ENCODE measurements at places on chromosomes 7 and 10.
A peak's percentile ranks its signal among the peaks of the same experiment; 100 is the strongest.

DNA sequence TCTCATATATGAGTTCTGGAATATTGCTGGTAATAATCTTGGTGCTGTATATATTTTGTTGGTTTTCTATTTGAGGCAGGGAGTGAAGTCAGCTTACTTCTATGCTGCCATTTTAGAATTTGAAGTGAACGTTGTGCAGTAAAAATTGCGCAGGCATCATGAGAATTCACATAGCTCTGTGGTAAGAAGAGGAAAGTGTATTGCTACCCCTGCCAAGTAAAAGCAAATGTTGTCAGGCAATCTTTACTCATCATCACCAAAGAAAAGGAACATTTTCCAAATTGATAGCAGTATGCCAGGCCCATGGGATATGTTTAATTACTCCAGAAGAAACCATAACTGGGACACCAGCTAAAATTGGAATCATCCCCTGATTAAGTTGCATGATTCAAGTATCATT, 13.4 kb downstream of the FEZF1 start:
- DNase-seq: no peak

GRCh38 chr10:88500656-88501055, 82.5 kb downstream of the RNLS start:
- no peak for DNase-seq

DNA sequence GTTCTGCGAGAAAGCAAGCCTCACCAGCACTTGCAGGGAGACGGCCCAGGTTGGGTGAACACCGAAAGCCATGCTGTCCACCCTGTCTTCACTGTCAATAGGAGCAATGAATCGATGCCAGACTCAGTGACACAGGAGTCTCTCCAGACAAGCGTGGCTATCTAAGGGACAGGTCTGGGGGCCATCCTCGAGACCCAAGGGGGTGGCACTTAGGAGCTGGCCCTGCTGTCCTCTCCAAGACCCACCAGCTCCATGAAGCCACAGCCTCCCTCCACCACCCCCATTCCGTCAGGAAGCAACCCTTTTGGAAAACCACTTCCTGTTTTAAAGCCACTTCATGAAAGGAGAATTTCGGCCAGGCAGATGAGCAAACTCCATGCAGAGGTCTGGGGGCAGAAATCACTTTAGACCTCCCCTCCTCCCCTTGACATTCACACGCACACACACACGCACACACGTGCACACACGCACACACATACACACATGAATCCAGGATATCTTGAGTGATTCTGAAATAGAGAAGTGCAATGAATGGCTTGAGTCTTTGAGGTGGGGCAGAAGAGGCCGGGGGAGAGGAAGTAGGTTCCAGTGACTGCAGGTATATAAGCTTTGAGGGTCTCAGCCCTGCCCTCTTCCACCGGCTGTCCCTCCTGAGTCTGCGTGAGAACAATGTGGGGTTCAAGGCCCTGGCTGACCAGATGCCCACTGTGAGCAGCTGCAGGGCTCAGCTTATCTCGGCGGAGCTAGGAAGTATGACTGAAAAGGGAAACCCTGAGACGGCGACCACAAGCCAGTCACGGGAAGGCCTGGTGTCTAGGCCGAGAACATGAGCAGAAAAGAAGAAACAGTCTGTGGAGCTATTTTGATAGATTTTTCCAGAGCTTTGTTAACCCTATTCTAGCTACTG, 25.0 kb downstream of the RGS10 start:
- DNase-seq: no peak

DNA sequence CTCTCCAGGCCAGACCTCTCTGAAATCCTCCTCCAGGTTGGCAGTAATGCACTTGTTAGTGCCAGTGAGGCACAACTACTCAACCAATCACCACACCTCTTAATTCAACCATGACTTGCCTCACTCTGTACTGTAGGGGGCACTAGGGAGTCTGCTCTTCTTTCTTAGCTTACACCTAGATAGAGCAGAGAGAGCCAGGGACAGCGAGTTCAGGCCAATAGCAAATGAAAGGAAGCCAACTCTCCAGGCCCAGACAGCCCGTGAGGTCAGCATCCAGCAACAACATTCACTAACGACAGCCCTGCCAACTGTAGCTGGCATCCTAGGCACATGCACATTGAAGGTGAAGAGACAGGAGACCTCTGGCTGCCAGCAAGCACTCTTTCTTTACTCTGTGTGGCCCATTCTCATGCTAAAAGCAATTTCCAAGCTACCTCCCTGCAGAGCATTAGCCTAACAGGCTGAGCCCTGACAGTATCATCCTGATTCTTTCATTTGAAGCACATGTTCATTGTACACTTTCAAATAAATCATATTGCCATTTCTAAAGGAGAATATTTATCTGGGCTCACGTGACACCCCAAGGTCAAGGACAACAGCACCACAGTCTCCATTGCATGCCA, 136.3 kb downstream of the DPY19L1 start:
- no peak for DNase-seq

DNA sequence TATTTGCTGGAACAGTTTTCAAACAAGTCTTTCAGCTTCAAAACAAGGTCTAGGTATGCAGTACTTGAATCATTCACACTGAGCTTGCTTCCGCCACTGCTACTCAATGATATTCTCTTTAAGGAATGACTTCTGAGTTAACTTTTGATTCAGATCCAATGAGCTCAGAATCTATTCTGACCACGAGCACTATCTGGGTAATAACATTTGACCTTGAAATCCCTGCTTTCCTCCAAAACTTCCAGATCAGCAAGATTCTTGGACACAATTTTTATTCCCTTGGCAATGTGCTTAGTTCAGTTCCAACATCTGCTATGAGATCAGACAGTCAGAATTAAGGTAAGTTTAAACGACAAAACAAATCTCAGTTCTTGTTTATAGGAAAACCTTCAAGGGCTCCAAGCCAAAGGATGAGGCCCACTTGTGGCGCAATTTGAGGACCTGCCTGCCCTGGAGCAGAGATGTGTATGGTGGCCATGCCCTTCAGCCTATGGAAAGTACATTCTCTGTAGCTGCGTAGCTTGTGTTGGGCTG, 87.2 kb downstream of the RNF216 start:
- peak; percentile 48 for DNase-seq

- DNase-seq: no peak
These were observed 12.0 kb downstream of the HOXA4 start for GRCh38 chr7:27118580-27118979.

GRCh38 chr7:44077681-44078091, 4.6 kb downstream of the POLM start:
- no peak for DNase-seq

GRCh38 chr7:149284343-149284742, 22.3 kb downstream of the ZNF783 start:
- no peak for DNase-seq

- peak; percentile 33 for DNase-seq
These were observed 355.3 kb upstream of the GALNT17 start for GRCh38 chr7:70776627-70777101.

DNA sequence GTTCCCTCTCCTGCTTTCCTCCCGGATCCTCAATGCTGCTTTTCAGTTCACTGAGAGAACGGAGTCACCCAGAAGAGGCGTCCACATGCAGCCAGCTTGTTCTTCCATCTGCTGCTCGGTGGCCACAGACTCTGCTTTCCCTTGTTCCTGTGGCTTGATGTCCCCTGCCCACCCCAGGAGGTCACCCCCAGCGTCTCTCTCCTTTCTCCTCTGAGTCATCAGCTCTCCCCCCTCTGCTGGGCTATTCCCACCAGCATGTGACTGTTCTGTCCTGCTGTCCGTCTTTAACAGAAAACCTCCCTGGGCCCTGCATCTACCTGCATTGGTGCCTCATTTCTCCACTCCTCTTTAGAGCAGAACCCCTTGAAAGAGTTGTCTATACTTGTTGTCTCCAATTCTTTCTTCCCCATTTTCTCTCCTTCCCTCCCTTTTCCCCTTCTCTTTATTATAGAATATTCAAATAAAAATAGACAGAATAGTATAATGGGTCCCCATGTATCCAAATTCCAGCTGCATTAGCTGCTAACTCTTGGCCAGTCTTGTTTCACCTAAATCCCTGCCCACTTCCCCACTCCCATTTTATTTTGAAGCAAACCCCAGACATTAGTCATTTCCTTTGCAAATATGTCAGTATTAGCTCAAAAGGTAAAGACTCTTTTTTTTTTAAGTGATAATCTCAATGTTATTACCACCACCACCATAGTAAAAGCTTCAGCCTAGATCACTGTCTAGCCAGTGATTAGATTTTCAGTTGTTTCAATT, 4.1 kb downstream of the ZNF282 start:
- DNase-seq: no peak

DNA sequence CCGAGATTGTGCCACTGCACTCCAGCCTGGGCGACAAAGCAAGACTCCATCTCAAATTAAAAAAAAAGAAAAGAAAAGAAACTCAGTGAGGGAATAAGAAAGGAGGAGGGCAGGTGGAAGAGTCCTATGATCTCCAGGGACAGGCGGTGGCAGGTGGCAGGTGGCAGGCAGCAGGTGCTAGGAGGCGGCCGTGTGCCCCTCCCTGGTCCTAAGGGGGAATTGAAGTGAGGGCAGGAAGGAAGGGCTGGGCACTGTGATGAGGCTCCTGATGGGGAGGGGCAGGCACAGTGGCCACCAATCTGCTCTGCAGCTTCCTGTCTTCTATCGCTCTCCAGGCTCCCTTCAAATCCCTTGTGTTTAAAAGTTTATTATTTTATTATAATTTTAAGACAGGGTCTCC, 41.2 kb upstream of the UBE3C start:
- DNase-seq: no peak

DNA sequence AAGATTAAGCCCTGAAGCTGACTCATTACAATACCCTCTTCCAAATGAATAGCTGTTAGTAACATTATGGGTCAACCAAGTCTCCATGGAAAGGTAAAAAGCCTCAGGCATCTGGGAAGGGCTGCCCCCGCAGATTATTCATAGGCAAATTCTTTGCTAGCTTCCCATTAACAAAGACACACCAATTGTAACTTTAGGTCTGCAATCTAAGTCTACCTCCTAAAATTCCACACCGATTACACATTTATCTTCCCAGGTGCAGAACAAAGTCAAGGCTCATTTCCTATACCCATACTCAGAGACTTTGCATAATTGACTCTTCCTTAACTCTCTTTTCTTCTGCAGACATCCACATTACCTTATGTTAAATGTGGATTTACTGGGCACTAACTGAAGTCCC, 826.3 kb upstream of the MBL2 start:
- no peak for DNase-seq

DNA sequence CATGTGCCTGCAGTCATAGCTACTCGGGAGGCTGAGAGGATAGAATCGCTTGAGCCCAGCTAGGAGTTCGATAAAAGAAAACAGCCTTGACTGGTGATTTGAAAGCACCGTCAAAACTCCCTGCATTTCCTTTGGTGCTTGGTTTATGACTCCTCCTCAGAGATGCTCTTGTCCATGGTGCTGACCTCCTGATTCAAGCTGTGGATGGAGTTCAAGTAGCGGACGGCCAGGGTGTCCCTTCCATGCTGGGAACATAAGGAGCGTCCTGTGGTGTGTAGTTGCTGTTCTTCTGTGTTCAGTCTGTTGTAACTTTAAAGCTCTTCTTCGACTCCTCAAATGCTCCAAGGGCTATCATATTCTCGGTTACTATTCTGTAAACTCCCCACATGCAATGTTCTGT, 382.5 kb upstream of the KIAA1217 start:
- DNase-seq: peak; percentile 3

DNA sequence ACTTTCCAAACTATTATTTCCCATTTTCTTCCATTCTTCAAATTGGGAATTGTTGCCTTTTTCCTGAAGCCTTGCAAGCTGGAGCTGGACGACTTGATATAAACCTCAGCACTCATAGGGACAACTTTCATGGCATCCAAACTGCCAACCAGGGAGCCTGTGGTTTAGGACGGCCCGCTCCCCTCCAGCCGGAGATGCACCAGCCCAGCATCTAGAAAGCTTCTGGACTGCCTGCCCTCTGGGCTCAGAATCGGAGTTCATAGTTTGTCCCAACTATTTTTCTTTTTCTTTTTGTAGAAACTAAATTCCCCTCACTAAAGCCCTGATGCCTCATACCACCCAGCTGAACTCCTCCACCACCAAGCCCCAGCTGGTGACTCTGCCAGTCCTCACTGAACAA, 200.3 kb downstream of the DNAJB6 start:
- DNase-seq: no peak

- no peak for DNase-seq
These were observed 75.9 kb downstream of the GLI3 start for GRCh38 chr7:42161110-42161509.

DNA sequence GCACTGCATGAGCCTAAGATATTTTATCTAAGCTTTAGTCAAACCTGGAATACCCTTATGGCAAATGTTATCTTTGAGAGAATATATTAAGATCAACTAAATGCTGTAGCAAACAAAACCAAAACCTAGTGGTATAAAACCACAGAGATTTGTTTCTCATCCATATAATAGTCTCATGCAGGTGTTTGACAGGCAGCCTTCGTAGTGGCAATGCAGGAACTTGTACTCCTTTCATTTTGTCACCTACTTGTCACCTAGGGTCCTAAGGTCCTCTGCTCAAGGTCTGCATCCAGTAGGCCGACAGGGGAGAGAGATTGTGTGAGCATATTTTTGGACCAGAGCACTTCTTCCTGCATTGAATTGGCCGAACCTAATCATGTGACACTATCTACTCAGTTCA, 352.6 kb downstream of the GPR37 start:
- no peak for DNase-seq

- DNase-seq: peak; percentile 59
These were observed 29.2 kb downstream of the TFAM start for GRCh38 chr10:58414270-58415041.

DNA sequence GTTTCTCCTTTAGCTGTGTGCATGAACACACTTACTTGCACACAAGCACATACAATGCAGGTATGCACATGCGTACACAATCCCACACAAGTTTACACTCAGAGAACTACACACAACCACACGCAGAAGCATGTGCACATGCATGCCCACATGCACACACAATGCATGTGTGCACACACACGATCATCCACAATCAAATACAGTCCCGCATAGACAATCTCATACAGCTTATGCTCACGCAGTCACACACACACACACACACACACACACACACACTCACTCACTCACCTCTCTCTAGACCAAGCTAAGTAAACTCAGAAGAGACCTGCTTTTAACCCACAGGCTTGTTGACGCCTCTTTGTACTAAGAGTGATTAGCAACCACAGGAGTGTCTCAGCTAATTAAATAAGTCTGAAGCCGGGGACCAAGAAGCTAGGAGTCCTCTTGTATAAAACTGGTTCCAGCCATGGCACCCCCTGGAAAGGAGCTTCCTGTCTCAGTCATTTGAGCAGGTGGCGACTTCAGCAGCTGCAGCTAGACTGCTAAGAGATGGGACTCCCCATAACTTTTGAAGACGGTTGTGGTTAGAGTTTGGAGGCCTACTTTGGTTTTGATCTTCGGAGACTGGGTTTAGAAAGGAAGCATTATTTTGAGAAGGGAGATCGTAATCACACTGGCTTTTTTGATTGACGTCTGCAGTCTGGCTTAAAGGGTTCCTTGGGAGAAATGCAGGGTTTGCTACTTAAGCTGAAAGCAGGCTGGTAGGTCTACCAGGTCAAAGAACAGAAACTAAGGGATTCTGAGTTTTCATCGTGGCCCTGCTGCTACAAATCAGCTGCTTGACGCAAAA, 82.3 kb upstream of the ADRB1 start:
- no peak for DNase-seq

- DNase-seq: no peak
These were observed 40.4 kb downstream of the AP5Z1 start for GRCh38 chr7:4815609-4816418.

- no peak for DNase-seq
These were observed 689.7 kb upstream of the IGFBP3 start for GRCh38 chr7:46610746-46611145.

- DNase-seq: no peak
These were observed 7.2 kb downstream of the PRSS58 start for GRCh38 chr7:142250705-142251104.

- no peak for DNase-seq
These were observed 8.1 kb downstream of the DNAH11 start for GRCh38 chr7:21550821-21551531.

- peak; percentile 29 for DNase-seq
These were observed 750.7 kb downstream of the SUGCT start for GRCh38 chr7:40885503-40885902.
